ENCODE measurements at places on chromosomes 5 and 9.
A peak's percentile ranks its signal among the peaks of the same experiment; 100 is the strongest.

- peaks cover 3% of the 10 kb centered on the region for H3K36me3 ChIP-seq
- H3K27ac ChIP-seq, result no peak overlapping the region
- H3K4me1 ChIP-seq, result peaks cover 29% of the 10 kb centered on the region
These were observed 496 bp downstream of the MAPK9 start for GRCh38 chr5:180291234-180291940.

- DNase-seq, result no peak
- H3K4me1 ChIP-seq, result no peaks in the 10 kb centered on the region
- H3K4me3 ChIP-seq, result no peak overlapping the region
- no peak overlapping the region for H3K27ac ChIP-seq
- no peaks in the 10 kb centered on the region for H3K36me3 ChIP-seq
These were observed 9.4 kb upstream of the SLC6A7 start for GRCh38 chr5:150180241-150181026.

GRCh38 chr5:140128376-140128775 lies 2.6 kb downstream of the IGIP start:
- H3K36me3 ChIP-seq, result no peaks in the 10 kb centered on the region
- no peak overlapping the region for H3K27ac ChIP-seq
- DNase-seq, result no peak
- peaks cover 17% of the 10 kb centered on the region for H3K4me1 ChIP-seq
- H3K4me3 ChIP-seq, result no peak overlapping the region
- H3K27me3 ChIP-seq, result no peaks in the 10 kb centered on the region

DNA sequence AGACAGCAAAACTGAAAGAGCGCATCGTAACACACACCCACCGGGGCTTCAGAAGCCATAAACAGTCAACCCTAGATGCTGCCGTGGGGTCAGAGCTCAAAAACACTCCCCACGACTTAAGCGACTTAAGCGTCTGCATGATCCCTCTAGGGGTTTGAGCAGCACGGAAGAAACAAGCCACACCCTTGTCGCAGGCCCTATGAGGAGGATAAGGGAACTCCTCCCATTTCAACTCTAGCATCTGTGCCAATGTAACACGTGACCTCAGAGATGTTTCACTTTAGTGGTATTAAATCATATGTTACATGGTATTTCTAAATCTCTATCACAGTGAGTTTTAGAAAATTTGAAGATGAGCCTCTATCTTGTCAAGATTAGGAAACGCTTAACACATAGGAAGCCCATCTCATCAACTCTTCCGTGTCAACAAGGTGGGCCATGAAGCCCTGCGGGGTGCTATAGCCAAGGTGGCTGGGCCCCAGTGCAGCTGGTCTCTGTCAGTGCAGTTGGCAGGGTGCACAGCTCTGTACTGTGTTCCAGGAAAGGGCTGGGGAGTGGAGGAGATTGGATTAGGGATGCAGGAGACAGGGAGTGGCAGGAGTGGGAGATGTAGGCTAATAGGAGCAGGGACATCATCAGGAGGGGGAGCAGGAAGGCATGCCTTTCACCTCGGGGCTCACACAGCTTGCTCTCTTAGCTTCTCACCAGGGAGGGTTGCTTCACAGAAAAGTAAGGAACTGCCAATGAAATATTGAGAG lies 33.1 kb downstream of the ZCCHC9 start:
- no peaks in the 10 kb centered on the region for H3K4me1 ChIP-seq
- no peak overlapping the region for H3K4me3 ChIP-seq
- DNase-seq, result no peak
- no peaks in the 10 kb centered on the region for H3K36me3 ChIP-seq
- H3K27me3 ChIP-seq, result no peaks in the 10 kb centered on the region
- H3K27ac ChIP-seq, result no peak overlapping the region

DNA sequence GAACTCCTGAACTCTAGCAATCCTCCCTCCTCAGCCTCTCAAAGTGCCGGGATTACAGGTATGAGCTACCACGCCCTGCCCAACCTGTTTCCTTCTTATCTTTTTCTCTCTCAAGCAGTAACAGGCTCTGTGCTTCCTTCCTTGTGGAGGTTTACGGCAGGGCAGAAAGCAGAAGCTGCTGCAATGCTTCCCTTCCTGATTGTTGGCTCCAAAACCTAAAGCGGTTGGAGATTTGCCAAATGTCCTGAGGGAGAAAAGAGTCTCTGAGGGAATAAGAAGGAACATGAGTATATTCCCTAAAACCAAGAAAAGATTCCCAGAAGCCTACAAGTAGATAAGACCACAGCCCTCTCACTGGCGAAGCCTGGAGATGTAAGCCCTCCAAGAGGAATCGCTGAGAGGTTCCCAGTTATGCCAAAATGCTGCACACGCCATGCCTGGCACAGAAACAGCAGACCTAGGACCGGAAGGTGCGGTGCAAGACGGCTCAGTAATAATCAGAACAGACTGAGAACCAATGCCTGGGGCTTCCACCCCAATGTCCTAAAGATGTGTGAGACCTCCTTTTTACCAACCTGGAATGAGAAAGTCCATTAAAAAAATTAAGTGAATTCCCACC lies 73.2 kb downstream of the APTX start:
- H3K27ac ChIP-seq, result no peak overlapping the region
- DNase-seq, result peak; percentile 68
- H3K27me3 ChIP-seq, result no peaks in the 10 kb centered on the region
- H3K36me3 ChIP-seq, result no peaks in the 10 kb centered on the region

DNA sequence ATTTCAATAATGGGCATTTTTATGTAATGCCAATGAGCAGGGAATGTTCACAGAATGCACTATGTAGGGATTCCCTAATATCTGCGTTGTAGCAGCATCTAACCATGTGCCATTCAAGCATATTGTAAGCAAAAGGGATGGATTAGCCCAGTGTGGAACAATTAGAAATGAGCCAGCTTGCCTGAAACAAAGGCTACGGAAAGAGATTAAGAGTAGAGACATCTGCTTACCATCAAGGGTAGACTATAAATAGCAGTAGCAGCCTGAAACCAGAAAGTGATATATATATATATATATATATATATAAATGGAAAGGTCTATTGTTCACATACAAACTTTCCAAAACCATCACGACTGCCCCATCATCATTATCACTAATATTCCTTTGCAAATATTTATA lies 31.9 kb upstream of the CEP120 start:
- peaks cover 8% of the 10 kb centered on the region for H3K4me1 ChIP-seq
- H3K27ac ChIP-seq, result no peak overlapping the region
- H3K36me3 ChIP-seq, result no peaks in the 10 kb centered on the region

DNA sequence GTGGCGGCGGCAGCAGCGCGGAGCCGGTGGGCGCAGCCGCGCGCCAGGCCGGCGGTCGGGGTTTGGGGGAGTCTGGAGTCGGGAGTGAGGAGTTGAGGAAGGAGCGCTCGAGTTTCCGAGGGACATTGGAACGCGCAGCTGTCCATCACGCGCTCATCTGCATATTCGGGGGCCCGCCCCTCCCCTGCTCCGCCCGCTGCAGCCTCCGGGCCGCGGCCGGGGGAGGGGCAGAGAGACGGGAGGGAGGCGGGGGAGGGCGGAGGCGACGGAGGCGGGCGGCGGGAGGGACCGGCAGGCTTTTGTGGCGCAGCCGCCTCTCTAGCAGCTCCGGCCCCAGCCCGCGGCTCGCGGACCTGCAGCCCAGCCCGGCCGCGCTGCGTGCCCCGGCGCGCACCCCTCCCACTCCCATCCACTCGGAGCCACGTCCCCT lies at the start of gene IRX2:
Gene IRX2 (minus strand): TSS at position 86 of the 430 bp plus-strand sequence. CDS start 264 bp downstream, outside the sequence.
- no peaks in the 10 kb centered on the region for H3K36me3 ChIP-seq
- no peaks in the 10 kb centered on the region for H3K27me3 ChIP-seq
- H3K4me1 ChIP-seq, result peaks cover 17% of the 10 kb centered on the region
- H3K27ac ChIP-seq, result no peak within 1 kb of the TSS

- H3K36me3 ChIP-seq, result no peaks in the 10 kb centered on the region
- no peak overlapping the region for H3K27ac ChIP-seq
- no peak for DNase-seq
- H3K4me3 ChIP-seq, result no peak overlapping the region
- peaks cover 41% of the 10 kb centered on the region for H3K27me3 ChIP-seq
- H3K4me1 ChIP-seq, result no peaks in the 10 kb centered on the region
These were observed 37.2 kb downstream of the PDE4D start for GRCh38 chr5:59856358-59856757.

DNA sequence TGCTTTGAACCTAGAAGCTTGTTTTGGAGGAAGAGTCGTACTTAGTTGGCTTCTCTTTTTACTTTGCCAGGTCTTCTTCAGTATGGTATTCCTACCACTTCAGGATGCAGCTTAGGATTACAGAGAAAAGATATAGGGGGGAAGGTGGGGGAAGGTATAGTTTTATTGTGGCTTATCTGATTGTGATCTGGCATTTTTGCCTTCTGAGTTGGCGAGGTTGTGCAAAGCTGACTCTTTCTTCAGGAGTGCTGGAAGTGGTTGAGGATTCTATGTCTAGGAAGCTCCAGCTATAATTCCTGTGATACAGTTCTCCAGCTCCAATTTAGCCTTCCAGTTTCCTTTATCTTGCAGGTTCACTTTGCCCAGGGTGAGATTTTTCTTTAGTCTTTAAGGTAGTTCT lies 7.0 kb downstream of the CDC42SE2 start:
- no peaks in the 10 kb centered on the region for H3K27me3 ChIP-seq
- DNase-seq, result peak; percentile 78
- peaks cover 18% of the 10 kb centered on the region for H3K4me1 ChIP-seq
- H3K36me3 ChIP-seq, result no peaks in the 10 kb centered on the region
- H3K27ac ChIP-seq, result no peak overlapping the region

GRCh38 chr5:66621146-66621545 lies 25.0 kb downstream of the MAST4 start:
- no peaks in the 10 kb centered on the region for H3K36me3 ChIP-seq
- no peaks in the 10 kb centered on the region for H3K27me3 ChIP-seq
- H3K27ac ChIP-seq, result no peak overlapping the region
- H3K4me1 ChIP-seq, result no peaks in the 10 kb centered on the region
- H3K4me3 ChIP-seq, result no peak overlapping the region

DNA sequence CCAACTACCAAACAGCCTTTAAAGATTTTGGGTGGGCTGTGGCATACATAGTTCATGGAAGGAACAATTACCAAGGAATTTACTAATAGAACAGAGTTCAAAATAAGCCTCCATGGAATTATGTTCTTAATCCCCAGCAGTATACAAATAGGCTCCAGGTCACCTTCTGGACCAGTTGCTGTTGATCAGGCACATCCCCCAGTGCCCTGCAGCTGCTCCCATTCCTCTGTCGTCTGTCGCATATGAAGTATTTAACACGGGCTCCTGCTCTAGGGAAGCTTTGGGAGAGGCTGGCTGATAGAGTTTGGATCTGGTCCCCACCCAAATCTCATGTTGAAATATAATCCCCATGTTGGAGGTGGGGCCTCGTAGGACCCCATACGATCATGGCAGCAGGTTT lies 17.8 kb downstream of the SHC3 start:
- H3K4me1 ChIP-seq, result no peaks in the 10 kb centered on the region
- H3K27ac ChIP-seq, result no peak overlapping the region
- H3K27me3 ChIP-seq, result no peaks in the 10 kb centered on the region
- H3K36me3 ChIP-seq, result no peaks in the 10 kb centered on the region
- no peak for DNase-seq
- H3K4me3 ChIP-seq, result no peak overlapping the region

DNA sequence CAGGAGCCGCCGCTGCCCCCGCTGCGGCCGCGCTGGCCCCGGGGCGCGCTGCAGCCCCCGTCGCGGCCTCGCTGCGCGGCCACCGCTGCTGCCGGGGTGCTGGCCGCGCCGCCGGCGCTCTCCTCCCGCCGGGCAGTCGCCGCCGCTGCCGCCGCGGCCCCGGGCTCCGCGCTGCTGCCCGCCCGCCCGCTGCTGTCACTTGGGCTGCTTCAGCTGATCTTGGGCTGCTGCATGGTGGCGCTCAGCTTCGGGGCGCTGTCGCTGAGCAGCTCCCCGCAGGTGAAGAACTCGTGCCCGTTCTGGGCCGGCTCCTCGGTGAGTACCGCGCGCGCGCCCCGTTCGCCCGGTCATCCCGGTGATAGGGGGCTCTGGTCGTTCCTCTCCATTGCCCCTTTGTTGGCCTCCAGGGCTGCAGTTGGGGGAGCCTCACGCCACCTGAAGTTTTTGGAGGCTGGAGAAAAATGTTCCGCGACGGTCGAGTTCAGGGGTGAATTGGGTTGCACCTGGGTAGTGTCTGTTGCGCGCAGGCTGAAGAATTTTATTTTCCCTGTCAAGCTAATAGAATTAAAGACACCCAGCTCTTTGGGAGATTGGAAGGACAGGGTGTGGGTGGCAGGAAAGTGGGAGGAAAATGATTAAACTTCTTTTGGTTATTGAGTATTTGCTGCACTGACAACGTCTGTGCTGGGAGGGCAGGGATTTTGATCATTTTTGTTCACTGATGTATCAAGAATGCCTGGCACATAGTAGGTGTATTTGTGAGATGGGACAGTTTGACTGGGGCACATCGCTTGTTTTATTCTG lies 596 bp downstream of the ENTREP1 start:
- peaks cover 31% of the 10 kb centered on the region for H3K27me3 ChIP-seq
- no peaks in the 10 kb centered on the region for H3K36me3 ChIP-seq
- H3K27ac ChIP-seq, result no peak overlapping the region
- H3K4me1 ChIP-seq, result no peaks in the 10 kb centered on the region
- H3K4me3 ChIP-seq, result peak overlapping the region; percentile 59
- no peak for DNase-seq

- H3K27ac ChIP-seq, result no peak overlapping the region
- H3K4me3 ChIP-seq, result no peak overlapping the region
- DNase-seq, result no peak
- H3K36me3 ChIP-seq, result no peaks in the 10 kb centered on the region
- no peaks in the 10 kb centered on the region for H3K27me3 ChIP-seq
- peaks cover 8% of the 10 kb centered on the region for H3K4me1 ChIP-seq
These were observed 28.8 kb upstream of the PANK3 start for GRCh38 chr5:168607946-168608345.

GRCh38 chr5:103356350-103357091 lies 98.0 kb downstream of the MACIR start:
- no peak overlapping the region for H3K27ac ChIP-seq
- DNase-seq, result peak; percentile 27
- H3K27me3 ChIP-seq, result no peaks in the 10 kb centered on the region
- H3K4me1 ChIP-seq, result peaks cover 10% of the 10 kb centered on the region
- no peak overlapping the region for H3K4me3 ChIP-seq
- H3K36me3 ChIP-seq, result no peaks in the 10 kb centered on the region

DNA sequence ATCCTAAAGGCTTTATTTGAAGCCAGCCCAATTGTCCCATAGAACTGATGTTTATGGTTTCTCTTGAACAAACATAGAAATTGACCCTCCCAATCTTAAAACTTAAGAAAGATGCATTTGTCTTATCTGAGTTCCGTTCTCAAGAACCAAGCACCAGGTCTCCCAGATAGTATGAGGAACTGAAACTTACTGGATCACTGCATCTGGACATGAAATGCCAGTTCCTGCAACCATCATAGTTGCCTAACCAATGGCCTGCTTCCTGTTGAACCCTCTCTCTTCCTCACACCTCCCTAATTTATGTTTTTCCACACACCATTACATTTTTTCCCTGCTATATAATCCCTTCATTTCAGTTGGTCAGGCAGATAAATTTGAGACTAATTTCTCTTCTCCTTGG lies 478.9 kb downstream of the HTR1A start:
- no peaks in the 10 kb centered on the region for H3K27me3 ChIP-seq
- H3K4me1 ChIP-seq, result no peaks in the 10 kb centered on the region
- no peak overlapping the region for H3K4me3 ChIP-seq
- H3K27ac ChIP-seq, result no peak overlapping the region
- H3K36me3 ChIP-seq, result no peaks in the 10 kb centered on the region

Measured in PC-3 (cell line).